Activated T-helper 2 cell treated with anti-CD3 and anti-CD28 coated beads, Interferon-gamma antibody, Interleukin-2, Interleukin-4, amounts not matched to agents 10 μg/mL and 5 μg/mL and 100 μg/mL, durations not matched to agents 14 hours and 24 hours and 36 hours (primary cell): ENCODE measurements at places on chromosomes 3 and 15.

- DNase-seq = no peak
Measured at GRCh38 chr15:73941871-73942635, 15.8 kb downstream of the LOXL1 start.

DNA sequence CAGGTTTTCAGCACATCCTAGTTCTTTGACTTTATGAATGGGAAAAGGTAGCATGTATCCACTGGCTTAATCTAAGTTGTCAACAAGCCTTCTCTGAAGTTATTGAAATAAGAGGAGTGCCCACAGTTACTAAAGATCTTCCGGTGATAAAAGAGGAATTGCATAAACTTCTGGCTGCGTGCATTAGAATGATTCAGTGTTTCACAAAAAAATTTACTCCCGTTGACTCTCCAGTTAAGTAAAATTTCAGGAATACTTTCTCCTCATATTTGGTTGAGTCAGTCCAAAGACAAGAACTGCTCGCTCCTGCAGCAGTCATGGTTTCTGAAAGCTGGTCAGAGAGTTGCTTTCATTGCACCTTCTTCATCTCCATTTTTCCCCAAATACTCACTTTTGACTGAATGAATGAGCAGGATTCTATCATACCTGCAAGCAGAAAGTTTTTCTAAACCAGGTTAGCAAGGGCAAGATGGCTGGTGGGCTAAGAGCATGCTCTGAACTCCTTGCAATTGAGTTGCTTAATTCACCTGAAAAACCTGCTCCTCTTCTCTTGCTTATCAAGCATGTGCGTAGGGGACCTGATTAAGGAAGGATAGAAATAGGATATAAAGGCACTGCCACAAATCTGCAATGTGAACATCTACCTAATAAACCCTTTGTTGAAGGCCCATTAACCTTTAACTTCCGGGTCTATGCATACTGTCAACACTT lies 64.2 kb upstream of the TIMP4 start:
- DNase-seq = no peak

DNA sequence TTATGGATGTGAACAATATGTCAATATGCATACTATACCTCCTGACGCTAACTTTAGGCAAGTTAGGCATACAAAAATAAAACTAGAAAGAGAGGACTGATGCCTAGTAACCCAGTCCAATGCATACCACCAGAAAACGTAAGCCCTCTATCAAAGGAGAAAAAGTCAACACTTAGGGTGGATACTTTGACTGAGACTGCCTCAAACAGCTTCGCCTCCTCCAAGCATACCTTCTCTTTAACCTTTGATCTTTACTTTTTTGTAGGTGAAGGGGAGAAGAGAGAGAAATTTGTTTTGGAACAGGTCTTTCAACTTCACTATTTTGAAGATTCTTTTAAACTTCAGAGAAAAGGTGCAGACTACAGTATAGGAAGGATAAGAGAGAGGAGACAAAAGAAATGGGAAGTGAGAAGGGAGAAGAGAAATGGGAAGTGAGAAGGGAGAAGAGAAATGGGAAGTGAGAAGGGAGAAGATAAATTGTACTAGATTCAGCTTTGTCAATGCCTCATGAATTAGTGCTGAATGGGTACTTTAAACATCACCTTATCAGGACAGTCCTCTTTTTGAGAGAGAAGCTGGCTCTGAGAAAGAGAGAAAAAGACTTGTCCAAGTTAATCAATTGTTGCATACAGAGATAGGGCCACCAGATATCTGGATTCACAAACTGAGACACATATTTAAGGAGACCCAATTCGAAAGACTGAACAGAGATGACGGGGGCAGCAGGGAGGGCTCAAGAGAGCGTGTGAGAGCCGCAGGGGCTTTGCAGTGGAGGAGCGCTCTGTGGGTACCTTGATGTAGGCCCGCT lies 1.0 kb downstream of the P3H2 start:
- no peak for DNase-seq

DNA sequence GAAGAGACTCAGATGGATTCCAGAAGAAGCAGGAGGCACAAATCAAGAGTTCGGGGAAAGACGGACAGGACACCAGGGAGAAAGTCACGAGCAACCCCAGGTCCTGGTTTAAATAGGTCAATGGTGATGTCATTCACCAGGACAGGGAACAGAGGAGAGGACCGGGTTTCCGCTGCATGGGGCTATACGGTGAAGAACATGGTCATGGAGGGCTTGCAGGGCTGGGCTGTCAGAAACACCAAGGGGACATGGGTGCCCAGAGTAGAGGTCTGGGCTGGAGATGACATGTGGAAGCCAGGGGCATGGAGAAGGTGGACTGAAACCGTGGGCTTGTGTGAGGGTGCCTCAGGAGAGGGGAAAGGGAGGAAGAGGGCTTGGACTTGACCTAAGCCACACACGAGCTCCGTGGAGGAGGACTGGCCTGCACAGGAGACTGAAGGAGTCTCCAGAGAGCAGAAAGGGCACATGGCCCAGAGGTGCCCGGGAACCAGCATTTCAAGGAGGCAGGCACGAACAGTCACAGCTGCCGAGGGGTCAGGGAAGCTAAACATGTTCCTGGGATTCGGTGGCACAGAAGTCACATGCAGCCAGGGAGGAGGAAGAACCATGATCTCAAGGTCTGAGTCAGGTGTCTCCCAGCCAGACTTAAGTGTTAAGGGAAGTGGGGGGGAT lies 54.2 kb upstream of the RPL32 start:
- no peak for DNase-seq

GRCh38 chr15:44034933-44035624 lies 160.0 kb downstream of the FRMD5 start:
- DNase-seq = no peak

- no peak for DNase-seq
Measured at GRCh38 chr3:81291586-81291985, 469.9 kb downstream of the GBE1 start.

- no peak for DNase-seq
Measured at GRCh38 chr3:127692501-127693335, 20.0 kb downstream of the ABTB1 start.

DNA sequence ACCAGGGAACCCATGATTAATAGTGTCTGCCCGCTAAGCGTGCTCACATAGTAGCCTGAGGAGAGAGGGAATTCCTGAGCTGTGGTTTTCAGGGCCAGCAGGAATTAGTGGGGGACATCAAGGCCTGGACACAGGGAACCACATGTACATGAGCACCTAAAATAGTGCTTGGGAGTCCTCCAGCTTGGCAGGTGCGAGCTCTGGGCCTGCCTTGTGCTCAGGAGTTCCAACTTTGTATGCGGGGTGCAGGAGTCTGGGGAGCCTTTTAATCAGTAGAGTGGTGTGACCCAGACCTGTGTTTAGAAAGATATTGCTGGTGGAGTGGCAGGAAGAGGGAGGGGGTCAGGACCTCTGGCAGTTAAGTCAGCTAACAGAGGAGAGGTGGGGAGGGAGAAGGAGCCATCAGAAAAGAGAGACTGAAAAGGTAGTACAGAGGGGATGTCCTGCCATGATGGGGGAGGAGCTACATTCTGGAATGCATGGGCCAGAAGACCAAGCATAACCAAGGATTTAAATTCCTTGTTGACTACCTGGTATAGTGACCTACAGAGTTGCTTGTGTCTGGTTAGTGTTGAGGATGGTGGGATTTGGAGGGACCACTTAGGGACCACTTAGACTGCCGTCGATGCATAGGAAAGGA lies 1.9 kb downstream of the DAG1 start:
- DNase-seq = no peak

DNA sequence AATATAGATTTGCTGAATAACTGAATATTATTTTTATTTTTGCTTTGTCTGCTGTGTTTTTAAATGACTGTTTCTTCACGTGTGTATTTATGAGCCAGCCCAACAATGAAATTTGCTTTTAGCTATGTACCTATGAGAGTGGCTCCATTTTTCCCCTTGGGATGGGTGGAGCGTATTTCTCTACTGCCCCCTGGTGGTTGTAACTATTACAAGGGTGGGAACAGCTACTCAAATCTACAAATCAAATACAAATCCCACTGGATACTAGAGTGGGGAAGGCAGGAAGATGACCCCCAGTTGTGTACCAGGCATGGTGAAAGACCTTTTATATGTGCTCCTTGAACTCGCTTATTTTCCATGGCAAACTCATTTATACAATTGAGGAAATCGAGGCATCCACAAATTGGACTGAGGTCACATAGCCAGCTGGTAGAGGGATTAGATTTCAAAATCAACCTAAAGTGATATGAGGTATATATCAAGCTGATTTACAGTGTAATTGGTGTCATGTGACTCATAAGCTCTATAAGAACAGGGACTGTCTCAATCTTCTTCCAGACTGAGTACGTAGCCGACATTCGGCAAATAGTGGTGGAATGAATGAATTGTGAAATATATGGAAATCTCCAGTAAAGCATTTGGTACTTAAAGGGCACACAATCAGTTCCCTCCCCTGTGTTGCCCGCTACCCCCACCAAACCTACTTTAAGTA lies 69.5 kb upstream of the VEPH1 start:
- DNase-seq = no peak

DNA sequence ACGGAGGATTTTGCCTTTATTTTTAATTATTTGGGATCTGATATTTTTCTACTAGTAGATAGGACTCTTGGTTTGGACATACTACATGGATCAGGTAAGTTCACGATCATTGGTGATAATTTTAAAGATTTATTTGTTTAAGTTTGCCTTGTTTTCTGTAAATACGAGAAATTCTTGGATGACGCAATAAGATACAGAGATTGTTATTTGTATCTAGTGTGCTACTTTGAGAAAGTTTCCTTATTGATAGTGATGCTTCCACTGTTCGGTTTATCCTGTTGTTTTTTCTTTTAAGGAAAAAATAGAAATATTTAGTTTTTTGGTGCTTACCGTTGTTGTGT lies 577 bp downstream of the CHD2 start:
- DNase-seq = no peak

- no peak for DNase-seq
Measured at GRCh38 chr15:53746101-53746500, 13.4 kb downstream of the WDR72 start.

GRCh38 chr3:143363949-143364348 lies 244.4 kb downstream of the CHST2 start:
- DNase-seq = no peak

GRCh38 chr3:150141790-150142326 lies 171.2 kb upstream of the PFN2 start:
- DNase-seq = no peak

- DNase-seq = no peak
Measured at GRCh38 chr15:79849789-79850188, 47.0 kb downstream of the MTHFS start.

- no peak for DNase-seq
Measured at GRCh38 chr3:108295421-108296175, 750 bp upstream of the HHLA2 start.

- no peak for DNase-seq
Measured at GRCh38 chr15:36362509-36362915, 216.9 kb upstream of the CDIN1 start.

- DNase-seq = peak; percentile 48
Measured at GRCh38 chr15:87597346-87598052, 659.0 kb downstream of the NTRK3 start.

- no peak for DNase-seq
Measured at GRCh38 chr15:91980502-91981267, 127.2 kb downstream of the SLCO3A1 start.

GRCh38 chr3:40464339-40465110 lies 7.4 kb downstream of the RPL14 start:
- no peak for DNase-seq

GRCh38 chr15:68644083-68644904 lies 65.5 kb downstream of the CORO2B start:
- no peak for DNase-seq

DNA sequence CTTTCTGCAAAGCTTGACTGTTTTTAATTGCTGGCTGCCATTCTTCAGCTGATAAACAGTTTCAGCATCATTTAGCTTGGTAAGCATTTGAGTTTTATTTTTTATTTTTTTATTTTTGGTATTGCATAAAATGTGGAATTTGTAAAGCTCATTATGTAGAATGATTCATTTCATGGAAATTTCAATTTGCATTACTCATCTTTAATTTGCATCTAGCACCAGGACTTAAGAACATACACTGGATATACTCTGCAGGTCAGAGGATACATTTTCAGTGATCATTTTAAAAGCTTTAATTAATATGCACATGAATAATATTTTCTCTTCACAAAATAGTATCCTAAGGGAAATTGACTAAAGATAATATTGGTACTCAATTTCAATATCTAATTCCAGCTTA lies 732.4 kb upstream of the BCHE start:
- no peak for DNase-seq

- no peak for DNase-seq
Measured at GRCh38 chr15:61035311-61035710, 193.8 kb downstream of the RORA start.

GRCh38 chr3:151946606-151947005 lies 73.2 kb downstream of the SUCNR1 start:
- no peak for DNase-seq

DNA sequence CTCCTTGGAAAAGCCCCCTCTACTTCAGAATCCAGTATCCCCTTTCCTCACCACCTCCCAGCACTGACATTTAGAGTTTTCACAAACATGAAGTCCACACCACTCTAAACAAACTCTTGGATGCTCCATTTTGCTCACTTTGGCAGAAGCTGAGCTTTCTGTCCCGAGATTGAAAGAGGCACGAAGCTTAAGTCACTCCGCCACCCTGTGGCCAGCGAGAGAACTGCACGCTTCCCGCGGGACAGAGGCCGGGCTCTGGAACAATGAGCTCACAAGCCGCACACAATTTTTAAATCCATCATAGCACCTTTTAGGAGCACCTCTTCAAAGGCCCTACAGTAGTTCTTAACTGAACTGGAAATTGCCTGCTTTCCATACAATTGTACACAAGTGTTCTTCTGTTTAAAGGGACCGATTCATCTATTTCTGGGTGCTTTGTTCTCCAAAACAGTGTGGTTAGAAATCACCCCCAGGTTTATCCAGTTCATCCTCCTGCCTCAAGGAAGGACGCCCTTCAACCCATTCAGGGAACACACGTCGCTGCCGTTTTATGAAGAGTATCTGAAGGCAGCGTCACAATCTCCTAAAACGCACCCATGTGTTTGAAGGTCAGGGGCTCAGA lies 226.1 kb downstream of the VPS13C start:
- DNase-seq = peak; percentile 51

GRCh38 chr3:50212502-50212901 lies 7.4 kb downstream of the SLC38A3 start:
- no peak for DNase-seq
